T follicular helper cell (primary cell): ENCODE measurements at places on chromosomes 1 and 21.

DNA sequence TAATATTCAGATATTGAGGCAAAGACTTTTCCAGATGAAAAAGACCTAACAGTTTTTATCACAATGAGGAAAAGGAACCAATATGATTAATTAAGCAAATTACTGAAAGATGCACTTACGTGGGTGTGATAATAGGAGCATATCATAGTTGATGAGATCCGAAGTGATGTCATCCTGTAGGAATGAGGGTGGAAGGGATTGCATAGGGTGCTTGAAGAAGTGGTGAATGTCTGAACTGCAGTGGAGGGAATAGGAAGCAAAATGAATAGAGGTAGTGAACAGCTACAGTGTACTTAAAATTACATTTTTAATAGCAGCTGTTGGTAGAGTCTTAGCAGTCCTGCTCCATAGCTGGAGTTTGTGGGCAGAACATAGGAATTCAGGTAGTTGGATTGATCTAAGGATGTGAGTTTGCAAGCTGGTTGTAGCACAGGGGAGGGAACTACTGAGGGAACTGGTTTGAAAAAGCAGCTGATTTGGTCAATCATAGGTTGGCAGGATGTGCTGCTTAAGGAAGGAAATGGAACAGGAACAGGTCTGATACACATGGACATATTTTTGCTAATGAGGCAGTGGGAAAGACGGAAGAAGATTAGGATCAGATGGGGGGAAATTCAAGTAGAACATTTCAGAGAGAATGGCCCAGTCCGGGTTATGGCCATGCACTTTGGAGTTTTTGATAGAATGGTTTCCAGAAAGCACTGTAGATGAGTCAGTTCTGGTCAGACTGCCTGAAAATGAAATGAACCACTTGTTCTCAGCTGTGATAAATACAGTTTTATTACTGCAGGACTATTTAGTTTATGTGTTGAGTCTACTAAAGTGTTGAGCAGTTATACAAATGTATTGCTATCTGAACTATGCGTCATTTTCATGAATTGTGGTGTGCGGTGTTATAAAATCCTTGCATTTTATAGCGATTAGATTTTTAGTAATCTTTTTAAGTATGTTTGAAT is 155.8 kb downstream of the RYR2 start:
- no peak for DNase-seq

DNA sequence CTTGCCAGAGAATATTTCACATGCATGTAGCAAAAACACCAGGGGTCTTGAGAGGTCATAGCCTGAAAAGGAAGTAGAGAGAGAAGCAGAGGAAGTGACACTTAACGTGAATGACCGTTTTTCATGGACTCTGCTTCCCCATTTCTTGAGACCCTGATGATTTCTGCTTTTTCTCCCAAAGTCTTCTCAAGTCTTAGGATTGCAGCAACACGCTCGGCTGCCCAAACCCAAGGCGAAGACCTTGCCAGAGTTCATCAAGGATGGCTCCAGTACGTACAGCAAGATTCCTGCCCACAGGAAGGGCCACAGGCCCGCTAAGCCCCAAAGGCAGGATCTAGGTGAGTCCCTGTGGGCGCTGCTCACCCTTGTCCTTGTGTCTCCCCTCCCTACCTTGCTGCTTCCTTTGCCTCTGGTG is 12.8 kb downstream of the THEMIS2 start:
- no peak for DNase-seq

DNA sequence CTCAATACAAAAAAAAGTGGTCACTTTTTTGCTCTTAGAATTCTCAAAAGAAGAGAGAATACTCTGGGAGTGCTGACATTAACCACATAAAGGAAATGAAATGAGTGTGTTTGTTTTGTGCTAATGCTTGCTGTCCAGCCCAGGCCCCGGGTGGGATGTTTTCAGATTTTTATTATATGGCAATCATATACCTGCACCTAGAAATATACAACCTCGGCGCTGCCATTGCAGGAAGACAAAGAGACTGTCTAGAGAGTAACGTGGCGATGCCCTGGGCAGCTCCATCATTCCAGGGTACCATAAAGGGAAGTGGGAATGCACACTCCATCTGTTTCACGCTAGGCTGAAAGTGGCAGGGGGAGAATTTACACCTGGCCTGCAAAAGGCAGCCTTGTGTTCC is 7.1 kb downstream of the BACE2 start:
- no peak for DNase-seq

GRCh38 chr1:53871221-53871620 is 18.4 kb downstream of the YIPF1 start:
- no peak for DNase-seq

GRCh38 chr1:214384373-214385079 is 103.6 kb downstream of the SMYD2 start:
- no peak for DNase-seq

- no peak for DNase-seq
Measured at GRCh38 chr1:109933856-109934711, 23.4 kb downstream of the CSF1 start.

DNA sequence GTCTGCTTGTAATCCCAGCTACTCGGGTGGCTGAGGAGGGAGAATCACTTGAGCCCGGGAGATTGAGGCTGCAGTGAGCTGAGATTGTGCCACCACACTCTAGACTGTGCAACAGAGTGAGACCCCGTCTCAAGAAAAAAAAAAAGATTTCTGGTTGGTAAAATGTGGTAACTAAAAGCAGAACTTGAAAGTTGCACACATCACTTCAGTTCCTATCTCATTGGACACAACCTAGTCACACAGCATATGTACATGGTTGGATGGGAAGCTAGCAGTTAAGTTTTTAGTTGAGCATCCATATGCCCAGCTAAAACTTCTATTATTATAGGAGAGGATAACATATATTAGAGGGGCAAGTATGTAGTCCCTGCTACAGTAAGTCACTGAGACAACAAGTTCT is 22.1 kb downstream of the BCAS2 start:
- no peak for DNase-seq

DNA sequence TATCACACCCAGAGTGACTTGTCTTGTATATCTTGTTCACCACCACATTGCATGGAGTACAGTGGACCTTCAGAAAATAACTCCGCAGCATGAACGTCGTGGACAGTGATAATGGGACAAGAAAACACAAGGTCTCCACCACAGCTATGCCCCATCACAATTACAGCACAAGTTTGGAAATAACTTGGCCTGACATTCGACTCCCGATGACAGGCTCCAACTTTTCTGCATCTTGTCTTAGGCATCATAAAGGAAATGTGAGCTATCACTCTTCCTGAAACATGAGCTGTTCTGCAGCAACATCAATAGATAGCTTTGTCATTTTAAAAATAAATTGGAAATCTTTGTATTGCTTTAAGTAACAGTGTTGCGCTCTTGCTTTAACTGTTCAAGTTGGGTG is 2.9 kb downstream of the RRP1B start:
- no peak for DNase-seq

- no peak for DNase-seq
Measured at GRCh38 chr1:156887734-156888133, 5.8 kb upstream of the PEAR1 start.

- DNase-seq, result no peak
Measured at GRCh38 chr1:118716775-118717174, 271.4 kb downstream of the TBX15 start.

- no peak for DNase-seq
Measured at GRCh38 chr1:39544327-39544726, 32.3 kb downstream of the PABPC4 start.

DNA sequence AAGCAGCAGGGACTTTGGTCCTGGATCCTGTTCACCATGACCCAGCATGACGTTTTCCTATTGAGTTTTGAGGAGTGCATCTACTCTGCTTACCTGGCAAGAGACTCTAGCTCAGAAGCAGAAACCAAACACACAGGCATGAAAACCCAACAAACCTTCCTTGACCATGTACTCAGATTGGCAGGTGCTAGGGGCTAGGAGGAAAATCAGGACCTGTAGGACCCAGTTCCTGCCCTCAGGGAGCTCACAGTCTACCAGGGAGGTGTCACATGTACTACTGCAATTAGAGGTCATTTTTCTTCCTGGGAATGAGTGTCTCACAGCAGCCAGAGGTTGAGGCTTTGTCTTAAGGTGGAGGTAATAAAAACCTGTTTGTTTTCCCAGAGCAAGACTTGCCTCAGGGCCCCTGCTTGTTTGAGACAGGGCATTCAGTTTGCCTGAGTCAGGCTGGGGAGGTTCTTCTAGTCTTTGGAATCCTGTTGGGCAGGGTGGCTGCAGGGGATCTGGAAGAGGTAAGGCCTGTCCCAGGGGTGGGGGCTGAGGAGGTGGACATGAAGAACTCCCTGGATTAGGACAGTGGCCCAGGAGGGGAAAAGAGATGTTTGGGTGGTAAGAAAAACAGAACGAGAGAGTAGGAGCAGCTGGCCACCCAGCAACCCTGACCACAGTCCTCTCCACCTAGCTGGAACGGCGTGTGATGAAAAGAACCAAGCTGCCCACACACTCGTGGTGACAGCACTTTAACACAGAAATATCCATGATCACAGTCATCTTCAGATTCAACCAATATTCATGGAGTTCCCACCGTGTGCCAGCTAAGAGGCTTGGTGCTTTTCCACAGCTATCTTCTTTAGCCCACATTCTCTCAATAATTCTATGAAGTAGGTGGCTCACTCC is 30.8 kb downstream of the IER5 start:
- DNase-seq, result no peak

DNA sequence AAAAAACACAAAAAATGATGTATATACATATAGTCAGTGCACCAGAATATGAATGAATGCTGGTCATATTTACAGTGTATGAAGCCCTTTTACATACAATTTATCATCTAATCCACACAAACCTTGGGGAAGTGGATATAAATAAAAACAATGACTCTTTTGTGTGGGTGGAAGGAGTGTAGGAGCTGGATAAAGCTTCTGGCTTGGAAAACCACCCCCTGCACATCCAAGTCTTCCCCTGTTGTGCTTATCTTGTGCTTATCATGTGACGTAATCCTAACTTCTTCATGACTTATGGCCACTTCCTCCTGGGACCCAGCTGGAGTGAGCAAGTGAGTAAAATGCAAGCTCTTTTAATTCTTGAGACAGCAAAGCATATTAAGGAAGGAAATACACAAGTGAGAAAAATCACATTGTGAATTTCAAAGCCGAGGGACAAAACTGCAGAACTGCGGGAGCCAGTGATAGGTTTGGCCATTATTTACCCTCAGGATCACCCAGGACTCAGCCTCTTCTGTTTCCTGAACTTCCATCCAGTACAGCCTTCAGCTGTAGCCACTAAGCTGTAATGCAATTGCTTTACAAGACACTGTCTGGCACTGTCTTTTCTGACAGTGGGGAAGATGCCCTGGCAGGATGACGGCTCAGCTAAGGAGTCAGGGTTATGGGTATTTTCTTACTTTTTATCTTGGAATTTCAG is 104.0 kb upstream of the PPM1J start:
- DNase-seq, result no peak

DNA sequence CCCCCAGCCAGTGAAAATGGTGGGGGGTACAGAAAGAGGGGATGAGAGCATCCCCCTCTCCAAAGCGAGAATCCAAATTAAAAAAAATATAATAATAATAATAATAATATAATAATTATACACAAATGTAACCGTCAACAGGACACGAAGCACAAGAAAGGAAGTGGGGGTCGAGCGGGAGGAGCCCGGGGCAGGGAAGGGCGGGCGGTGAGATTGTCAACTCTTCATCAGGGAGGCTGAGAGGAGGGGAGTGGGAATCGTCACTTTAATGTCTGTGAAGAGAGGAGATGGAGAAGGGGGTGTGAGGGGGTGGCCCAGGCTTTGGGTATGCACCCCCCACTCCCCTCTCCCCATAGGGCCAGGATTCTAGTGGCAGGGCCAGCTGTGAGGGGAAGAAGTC is 33.2 kb downstream of the MEF2D start:
- DNase-seq, result no peak

DNA sequence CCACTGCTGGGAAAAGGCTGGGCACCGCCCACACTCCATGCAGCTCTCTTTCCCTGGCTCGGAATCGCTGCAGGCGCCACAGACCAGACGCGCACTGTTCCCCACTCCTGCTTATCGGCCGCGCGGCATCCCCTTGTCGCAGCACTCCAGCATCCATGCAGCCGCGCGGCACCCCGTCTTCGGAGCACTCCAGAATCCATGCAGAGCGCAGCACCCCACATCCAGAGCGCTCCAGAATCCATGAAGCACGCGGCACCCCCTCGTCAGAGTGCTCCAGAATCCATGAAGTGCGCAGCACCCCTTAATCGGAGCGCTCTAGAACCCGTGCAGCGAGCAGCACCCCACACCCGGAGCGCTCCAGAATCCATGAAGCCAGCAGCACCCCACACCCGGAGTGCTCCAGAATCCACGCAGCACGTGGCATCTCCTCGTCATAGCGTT is 9.5 kb downstream of the TFF3 start:
- DNase-seq, result no peak

- DNase-seq, result no peak
Measured at GRCh38 chr21:44780767-44781459, 20.7 kb downstream of the UBE2G2 start.

DNA sequence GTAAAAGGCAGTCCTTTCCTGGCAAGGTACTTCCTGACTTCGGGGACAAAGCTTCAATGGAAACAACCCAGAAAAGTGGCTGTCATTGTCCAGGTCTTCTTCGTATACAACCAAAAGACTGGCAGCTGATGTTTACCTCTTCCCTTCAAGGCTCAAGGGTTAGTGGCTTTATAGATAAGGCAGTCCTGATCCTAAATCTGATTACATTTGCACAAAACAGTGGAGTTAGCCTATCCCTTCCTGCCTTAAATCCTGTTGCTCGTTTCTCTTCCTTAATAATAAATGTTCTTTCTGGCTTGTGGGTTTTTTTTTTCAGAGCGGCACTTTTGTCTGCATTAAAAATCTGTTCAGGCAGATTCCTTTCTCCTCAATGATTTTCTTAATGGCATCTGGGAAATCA is 169.3 kb upstream of the KCTD3 start:
- DNase-seq, result no peak

DNA sequence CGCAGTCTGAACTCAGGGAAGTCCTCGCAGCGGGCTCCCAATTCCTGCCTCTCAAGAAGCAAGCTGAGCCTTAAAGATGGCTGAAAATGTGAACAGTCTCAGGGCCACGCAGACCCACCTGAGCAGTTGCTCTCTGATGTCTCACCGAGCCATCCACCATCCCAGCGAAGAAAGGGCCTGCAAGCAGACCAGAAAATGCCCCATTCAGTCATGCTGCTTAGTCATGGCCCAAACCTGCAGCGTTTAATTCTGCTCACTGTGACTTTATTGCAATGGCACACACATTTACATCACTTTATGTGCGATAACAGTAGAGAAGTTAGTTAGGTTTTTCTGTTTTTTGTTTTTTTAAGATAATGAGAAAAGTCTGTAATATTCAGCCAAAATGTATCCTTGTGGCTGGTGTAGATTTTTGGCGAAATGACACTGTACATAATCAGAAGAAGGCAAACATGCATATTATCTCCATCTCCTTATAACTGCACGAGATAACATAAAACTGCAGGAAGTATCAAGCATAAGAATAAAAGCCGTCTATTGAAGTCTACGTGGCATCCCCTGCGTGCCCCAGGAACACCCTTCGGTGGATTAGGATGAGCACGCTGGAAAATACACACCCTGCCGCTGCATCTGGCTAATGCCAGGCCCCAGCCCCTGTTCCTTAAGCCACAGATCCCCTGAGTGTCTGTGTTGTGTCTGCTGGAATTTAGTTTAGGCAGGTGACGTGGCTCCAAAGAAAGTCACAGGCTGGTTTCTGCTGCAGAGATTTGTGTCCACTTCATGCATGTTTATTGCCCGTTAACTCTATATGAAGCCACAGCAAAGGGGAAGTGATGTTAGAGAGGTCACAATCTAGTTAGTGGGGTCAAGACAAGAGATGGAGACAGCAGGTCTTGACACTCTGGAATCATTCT is 119.8 kb upstream of the IRF2BP2 start:
- no peak for DNase-seq

- DNase-seq, result no peak
Measured at GRCh38 chr1:2322581-2323211, 68.7 kb downstream of the MORN1 start.
